ENCODE measurements at places on chromosomes 4 and X.

GRCh38 chr4:174716986-174717770 is 111.9 kb downstream of the GLRA3 start:
- DNase-seq, result no peak

- no peak for DNase-seq
Observed at GRCh38 chr4:72365981-72366380, 203.0 kb downstream of the ADAMTS3 start.

DNA sequence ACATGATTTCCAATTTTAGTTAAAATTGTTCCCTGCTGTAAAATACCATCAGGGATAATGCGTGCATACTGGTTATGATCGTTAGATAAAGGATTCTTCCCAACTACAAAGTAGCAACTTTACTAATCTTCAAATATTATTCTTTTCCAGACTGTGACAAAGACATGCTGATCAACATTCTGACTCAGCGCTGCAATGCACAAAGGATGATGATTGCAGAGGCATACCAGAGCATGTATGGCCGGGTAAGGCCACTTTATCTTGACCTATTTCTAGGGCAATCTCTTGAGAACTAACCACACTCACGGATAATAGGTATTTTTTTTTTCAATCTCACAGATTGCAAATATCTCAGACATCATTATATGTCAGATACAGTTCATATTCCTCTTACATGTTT is 47.0 kb downstream of the ANXA10 start:
- no peak for DNase-seq

DNA sequence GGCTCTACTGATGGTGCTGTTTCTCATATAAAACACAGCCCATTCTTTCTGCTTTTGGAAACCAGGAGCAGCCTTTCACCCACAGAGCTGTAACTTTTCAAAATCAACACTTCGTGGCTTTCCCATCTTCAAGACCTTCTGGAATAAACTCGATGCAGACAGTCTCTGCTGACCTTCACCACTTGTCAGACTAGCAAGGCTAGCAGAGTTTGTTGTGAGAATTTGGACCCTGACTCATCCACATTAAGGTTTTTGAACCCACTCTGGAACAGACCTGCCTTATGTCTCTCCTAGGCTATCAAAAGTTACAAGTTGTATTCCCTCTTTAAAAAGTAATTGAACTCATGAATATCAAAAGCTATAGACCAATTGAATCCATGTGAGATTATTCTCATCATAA is 88.6 kb downstream of the MAML3 start:
- no peak for DNase-seq

- no peak for DNase-seq
Observed at GRCh38 chr4:53608649-53609048, 17.4 kb upstream of the LNX1 start.

GRCh38 chr4:72631296-72631695 is 62.3 kb upstream of the ADAMTS3 start:
- DNase-seq, result no peak

DNA sequence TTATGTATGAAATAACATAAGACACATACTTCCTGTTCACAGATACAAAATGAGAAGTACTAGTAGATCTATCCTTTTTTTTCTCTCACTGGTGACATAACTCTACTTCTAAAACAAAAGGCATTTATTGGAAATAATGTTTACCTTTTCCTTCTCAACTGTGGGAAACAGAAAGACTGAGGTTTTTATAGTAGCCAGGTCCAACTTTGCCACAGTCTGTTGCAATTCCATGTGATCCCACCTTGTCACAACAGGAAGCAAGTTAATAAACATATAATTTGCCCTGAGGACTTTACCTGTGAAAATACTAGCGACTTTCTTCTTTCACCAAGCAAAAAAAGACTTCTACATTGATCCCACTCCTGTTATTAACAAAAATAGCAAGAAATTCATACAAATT is 475.8 kb downstream of the PDGFC start:
- DNase-seq, result no peak

DNA sequence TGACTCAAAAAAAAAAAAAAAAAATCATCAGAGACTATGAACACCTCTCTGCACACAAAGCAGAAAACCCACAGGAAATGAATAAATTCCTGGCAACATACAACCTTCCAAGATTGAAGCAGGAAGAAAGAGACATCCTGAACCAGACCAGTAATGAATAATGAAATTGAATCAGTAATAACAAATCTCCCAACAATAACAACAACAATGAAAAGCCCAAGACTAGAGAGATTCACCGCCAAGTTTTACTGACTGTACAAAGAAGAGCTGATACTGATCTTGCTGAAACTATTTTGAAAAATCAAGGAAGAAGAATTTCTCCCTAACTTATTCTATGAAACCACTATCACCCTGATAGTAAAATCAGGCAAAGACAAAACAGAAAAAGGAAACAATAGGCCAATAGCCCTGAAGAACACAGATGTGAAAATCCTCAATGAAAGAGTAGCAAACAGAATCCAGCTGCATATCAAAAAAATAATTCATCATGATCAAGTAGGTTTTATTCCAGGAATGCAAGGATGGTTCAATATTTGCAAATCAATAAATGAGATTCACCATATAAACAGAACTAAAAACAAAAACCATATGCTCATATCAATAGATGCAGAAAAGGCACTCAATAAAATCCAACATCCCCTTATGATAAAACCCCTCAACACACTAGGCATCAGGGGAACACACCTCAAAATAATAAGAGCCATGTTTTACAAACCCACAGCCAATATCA is 31.0 kb upstream of the PLK4 start:
- DNase-seq, result no peak
